LHCN-M2 (cell line): ENCODE measurements at places on chromosomes 5 and 9. TPM values are rescaled to one million over a fixed set of nuclear protein-coding genes. Genes with fewer than 3 reads are reported as not detected.

Gene NOXA1
- 0.17 and 0.19 TPM in 2 replicates for total RNA-seq

Gene C9orf40
- total RNA-seq, result 17.3 and 18.1 TPM in 2 replicates

Gene ANXA2R
- 1.7 and 2.6 TPM in 2 replicates for total RNA-seq

Gene MORN5
- total RNA-seq, result not detected in 2 replicates

Gene FOXD4L5
- total RNA-seq, result 0.06 TPM in 1 of 2 replicates, not detected in the other

Gene BTNL3
- total RNA-seq, result not detected in 2 replicates

Gene LRRC14B
- 0.06 TPM in 1 of 2 replicates, not detected in the other for total RNA-seq

DNA sequence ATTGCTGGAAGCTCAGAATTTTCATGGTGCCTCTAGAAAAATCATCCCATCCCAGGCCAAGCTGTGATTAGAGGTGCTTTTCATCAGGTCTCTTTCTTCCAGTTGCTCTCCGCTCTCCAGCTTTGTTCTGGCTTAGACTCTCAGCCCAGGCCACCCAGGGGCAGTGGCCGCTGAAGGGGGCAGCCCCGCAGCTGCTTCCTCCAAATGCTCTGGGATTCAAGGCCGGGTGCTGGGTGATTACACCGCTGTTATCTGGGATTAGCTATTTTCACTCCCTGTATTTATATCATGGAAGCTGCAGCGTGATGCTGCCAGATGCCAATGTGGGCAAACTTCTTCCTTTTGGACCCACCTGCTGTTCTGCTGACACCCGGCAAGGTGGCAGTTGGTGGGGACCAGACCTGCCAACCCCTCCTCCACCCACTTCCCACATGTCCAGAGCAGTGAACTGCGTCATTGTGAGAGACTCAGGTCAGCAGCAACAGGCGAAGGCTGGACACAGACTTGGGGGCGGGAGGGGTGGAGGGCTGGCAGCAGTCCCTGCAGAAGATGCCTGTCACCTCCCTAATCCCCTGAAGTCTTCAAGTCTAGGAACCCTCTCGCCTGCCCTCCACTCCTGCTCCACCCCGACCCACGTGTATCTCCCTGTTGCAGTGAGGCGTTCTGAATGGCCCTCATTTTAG, 33.9 kb upstream of the NKX2-5 start:
- DNase-seq, result no peak

GRCh38 chr5:107302441-107302840, 368.3 kb downstream of the EFNA5 start:
- no peak for DNase-seq

- no peak for DNase-seq
Observed at GRCh38 chr5:141434006-141434405, 3.7 kb downstream of the PCDHGA12 start.

- peak; percentile 20 for DNase-seq
Observed at GRCh38 chr5:64680289-64680688, 10.0 kb upstream of the SHISAL2B start.

- DNase-seq, result no peak
Observed at GRCh38 chr9:19895006-19895405, 106.2 kb upstream of the SLC24A2 start.

DNA sequence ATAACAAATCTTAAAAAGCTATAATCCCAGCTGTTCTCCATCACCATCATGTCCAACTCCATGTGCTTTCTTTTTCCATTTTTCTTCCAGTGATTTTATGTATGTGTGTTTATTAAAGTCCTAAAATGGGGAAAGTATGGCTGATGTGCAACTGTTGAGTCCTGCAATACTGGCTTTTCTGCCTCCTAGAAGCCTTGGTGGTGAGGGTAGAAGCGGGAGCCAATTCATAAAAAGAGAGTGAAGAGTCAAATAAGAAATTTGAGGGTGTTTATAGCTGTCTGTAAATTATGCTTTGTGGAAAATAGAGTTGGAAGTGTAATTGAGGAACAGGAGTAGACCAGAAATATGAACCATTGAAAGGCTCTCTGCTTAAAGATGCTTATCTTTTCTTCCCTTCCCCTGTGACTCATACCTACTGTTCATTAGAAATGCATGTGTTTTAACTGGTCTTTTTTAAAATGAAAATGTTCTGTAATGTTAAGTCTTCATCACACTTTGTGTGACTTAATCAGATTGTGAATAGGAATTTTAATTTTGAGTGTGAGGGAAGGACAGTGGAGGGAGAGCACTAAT, 80.1 kb downstream of the ZCCHC7 start:
- peak; percentile 38 for DNase-seq

DNA sequence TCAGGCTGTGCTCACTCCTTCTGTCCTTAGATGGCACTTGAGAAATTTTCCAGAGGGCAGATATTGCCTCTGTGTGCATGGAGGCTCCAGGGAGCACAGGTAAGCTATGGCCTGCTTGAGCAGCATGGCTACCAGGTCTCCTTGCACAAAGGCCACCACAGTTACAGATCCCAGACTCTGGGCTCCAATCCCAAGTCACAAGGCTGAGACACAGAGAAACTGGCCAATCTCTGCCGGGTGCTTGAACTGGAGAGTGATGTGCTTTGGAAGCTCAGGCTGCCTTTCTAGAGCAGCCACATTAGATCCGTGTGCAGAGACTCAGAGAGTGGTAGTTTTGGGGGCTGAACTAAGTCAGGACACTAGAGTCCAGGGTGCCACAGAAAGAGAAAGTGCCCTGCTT, 145.7 kb downstream of the SEMA6A start:
- DNase-seq, result no peak

DNA sequence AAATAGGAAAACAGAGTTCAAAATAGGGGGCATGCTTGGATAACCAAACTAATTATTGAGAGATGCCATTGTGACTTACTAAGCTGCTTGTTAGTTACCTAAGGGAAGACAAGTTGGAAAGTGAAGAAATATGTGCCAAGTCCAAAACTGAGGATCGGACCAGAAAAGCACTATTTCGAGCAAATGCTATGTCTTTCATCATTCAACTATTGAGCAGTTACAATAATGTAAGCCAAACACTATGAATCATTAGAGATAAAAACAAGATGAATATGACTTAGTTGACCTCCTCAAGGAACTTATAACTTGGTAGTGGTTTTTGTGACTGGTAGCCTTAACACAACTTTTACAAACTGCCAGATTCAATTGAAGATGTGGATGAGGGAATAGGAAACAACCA, 240.6 kb upstream of the MPDZ start:
- no peak for DNase-seq

GRCh38 chr5:134398609-134399155, 13.0 kb downstream of the CDKN2AIPNL start:
- no peak for DNase-seq

DNA sequence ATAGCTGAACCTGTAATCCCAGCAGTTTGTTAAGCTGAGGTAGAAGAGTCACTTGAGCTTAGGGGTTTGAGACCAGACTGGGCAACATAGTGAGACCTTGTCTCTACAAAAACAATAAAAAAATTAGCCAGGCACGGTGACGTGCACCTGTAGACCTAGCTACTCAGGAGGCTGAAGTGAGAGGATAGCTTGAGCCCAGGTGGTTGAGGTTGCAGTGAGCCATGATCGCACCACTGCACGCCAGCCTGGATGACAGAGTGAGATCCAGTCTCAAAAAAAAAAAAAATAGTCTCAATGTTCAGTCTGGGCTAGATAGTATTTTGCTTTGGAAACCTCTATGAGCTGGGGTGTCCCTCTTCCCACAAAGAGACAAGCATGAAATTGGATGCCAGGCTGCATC, 51.9 kb upstream of the IQGAP2 start:
- DNase-seq, result no peak
